ENCODE measurements at places on chromosomes 1 and 21. TPM values are rescaled to one million over a fixed set of nuclear protein-coding genes. Genes with fewer than 3 reads are reported as not detected.

Gene NENF
- 40.9 TPM for total RNA-seq

Gene KCNJ15
- 15.5 TPM for total RNA-seq

Gene HENMT1
- total RNA-seq, result 2.2 TPM

Gene S100A7A
- 24.6 TPM for total RNA-seq

Gene OXCT2
- 0.20 TPM for total RNA-seq

Gene NPHS2
- total RNA-seq, result not detected

Gene PLA2G5
- 0.52 TPM for total RNA-seq

Gene SH2D2A
- total RNA-seq, result 1.4 TPM

Gene MPL
- total RNA-seq, result 0.48 TPM

Gene SYT6
- not detected for total RNA-seq

Gene CD1E
- not detected for total RNA-seq

Gene OR2T6
- total RNA-seq, result not detected

Gene SORT1
- 60.6 TPM for total RNA-seq

GRCh38 chr1:59242370-59242769 lies 54.5 kb upstream of the FGGY start:
- ATAC-seq, result no peak

DNA sequence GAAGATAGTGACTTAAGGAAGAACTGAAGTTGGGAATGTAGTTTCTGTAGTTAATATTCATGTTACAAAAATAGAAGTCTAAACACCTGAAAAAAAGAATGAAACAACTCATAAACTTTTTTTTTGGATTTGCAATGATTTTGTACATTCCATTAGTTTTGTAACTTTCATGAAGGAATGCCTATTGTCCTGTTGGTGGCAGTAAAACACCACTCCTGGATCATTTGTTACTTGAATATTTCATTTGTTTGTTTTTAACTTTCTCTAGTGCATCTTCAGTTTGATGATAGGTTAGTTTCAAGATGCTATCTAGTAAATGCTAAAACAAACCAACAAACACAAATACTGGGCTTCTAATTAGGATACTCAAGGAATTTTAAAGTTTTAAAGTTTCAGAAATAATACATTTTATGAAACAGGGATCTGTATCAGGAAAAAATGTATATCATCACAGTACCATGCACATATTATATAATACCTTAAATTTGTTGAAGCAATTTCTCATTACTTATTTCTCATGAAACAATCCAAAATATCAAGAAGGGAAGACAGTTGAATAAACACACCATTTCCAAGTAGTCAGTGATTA lies 229.7 kb upstream of the CACYBP start:
- no peak for ATAC-seq

GRCh38 chr1:42753070-42753469 lies 13.0 kb upstream of the CLDN19 start:
- ATAC-seq, result no peak

GRCh38 chr1:176543360-176544129 lies 80.6 kb downstream of the PAPPA2 start:
- no peak for ATAC-seq

DNA sequence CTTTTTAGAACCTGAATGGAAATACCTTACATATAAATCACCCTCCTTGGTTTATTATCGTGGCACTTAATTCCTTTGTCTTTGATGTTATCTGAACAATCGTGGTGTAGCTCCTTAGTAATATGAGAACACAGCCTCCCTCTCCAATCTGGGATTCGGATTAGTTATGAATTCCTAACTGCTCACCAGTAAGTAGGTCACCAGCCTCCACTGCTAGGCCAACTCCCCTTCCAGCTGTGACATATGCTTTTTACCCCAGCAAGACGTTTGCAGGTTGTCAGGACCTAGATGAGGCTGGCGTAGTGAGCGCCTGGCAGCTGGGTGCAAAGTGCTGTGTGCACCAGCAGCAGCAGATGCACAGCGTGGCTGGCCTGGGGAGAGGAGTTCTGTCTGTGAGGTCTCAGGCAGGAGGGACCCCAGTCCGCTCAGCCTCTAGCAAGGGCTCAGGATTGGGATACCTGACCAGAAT lies 38.2 kb downstream of the NTPCR start:
- no peak for ATAC-seq

GRCh38 chr1:5811419-5811818 lies 180.8 kb downstream of the NPHP4 start:
- no peak for ATAC-seq

- ATAC-seq, result no peak
Measured at GRCh38 chr1:44670751-44671640, 3.3 kb downstream of the TMEM53 start.

GRCh38 chr1:177010211-177010825 lies 154.2 kb downstream of the ASTN1 start:
- ATAC-seq, result no peak

DNA sequence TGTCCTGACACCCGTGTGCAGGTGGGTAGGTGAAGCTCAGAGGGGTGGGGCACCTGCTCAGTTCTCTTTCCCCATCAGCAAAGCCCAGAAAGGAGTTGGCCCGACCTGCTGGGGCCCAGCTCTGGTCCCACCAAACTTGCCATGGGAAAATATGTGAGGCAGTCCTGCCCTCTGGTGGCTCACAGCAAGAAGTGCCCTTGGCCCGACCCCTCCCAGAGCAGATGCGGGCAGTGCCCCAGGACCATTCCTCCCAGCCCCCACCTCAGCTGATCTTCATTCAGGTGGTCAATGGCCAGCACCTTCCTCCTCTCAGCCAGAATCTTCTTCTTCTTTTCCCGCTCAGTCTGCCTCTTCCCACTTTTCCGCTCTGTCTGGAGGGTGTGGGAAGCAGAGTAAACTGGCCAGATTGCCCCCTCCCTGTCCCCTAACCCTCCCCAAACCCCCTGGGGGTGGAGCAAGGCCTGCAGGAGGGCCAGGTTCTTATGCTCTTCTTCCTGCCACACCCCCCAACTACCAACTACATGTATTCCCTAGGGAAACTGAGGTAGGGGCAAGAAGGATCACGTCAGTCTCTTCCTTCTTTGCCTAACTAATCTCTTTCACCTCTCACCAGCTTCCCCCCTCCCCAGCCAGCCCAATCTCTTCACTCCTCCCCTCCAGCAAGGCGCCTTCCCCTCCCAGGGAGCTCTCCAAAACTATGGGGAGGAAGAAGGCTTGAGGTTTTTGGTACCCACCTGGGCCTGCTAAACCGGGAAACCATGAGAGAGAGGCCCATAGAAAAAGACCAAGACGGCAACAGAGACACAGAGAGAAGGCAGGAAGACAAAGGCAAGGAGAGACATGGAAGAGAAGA lies 15.6 kb downstream of the TNNT2 start:
- ATAC-seq, result peak; percentile 74

DNA sequence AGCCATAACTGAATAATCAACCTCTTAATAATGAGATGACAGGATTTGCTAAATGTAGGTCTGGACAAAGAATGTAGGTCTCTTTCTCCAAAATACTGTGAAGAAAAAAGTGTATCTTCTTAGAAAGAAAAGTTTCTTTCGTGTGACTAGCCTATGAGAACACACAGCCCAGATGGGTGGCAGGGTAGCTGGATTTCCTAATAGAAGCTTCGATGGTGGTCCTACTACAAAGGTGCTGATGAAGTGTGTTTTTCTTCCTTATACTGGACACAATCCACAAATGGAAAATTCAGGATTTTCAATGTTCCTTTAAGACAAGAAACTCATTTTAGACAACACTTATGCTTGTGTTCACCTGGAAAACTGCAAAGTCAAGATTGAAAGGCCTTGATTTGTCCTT lies 90.2 kb upstream of the ZNHIT6 start:
- ATAC-seq, result no peak

GRCh38 chr21:43981151-43981870 lies 30.8 kb upstream of the TRAPPC10 start:
- ATAC-seq, result peak; percentile 5

- ATAC-seq, result no peak
Measured at GRCh38 chr1:232111611-232112010, 485.0 kb downstream of the DISC1 start.

GRCh38 chr1:150262388-150263320 lies 5.1 kb downstream of the CA14 start:
- peak; percentile 35 for ATAC-seq

- peak; percentile 29 for ATAC-seq
Measured at GRCh38 chr21:33968080-33968994, 52.7 kb upstream of the ATP5PO start.

- no peak for ATAC-seq
Measured at GRCh38 chr1:109255097-109255651, 5.8 kb downstream of the CELSR2 start.

- no peak for ATAC-seq
Measured at GRCh38 chr1:27598295-27598687, 5.7 kb downstream of the AHDC1 start.

GRCh38 chr1:60832367-60832766 lies 250.0 kb upstream of the NFIA start:
- ATAC-seq, result no peak

DNA sequence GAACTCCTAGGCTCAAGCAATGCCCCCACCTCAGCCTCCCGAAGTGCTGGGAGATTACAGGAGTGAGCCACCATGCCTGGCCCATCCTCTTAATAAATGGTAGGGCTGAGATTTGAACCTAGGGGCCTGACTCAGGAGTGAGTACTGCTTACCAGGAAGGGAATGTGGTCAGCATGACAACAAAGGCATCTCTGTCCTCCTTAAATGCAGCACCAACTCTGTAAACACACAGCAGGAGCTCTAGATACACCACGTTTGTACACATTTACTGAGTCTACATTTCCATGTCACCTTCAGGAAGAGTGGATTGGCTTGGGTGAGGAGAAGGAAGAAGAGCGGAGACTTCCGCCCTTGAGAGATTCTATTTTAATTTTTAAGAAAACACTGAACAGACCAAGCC lies 38.5 kb downstream of the HIVEP3 start:
- ATAC-seq, result no peak

DNA sequence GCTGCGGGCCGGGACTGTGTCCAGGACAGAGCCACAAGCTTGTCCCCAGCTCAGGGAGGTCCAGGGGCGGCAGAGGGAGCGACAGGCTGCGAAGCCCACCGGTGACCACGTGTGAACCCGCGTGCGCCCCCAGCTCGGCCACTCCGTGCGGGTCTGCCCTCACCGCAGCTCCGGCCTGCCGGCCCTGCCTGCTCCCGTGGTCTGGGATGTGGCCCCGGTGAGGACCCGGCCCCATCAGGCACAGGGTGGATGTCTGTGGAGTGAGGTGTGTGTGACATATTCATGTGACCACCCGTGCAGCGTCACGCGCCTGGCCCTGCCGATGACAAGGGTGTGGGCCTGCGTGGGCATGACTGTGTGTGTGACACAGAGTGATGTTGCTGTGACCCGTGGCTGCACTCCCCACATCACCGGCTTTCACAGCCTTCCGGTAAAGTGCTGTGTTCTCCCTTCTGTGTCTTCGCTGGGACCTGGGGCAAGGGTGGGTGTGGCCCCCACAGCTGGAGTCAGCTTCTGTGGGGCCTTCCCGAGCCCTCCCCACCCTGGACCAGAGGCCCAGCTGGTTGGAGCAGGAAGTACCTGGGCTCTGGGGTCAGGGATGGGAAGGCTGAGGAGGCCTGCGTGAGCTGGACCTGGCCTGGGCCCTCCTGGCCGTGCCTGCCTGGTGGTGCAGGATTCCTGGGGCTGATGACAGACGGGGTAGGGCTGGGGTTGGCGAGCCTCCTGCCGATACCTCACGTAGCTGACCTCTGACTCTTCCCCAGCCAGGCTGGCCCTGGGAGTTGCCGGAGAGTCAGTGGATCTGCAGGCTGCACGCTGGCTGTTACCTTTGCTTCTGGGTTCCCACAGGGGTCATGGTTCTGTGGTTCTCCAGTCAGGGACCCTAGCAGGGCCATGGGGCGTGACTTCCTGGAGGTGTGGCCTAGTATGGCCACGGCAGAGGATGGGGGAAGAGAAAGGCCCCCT lies 4.1 kb downstream of the RNF223 start:
- ATAC-seq, result peak; percentile 42

GRCh38 chr1:30032302-30032701 lies 691.1 kb downstream of the MATN1 start:
- no peak for ATAC-seq

DNA sequence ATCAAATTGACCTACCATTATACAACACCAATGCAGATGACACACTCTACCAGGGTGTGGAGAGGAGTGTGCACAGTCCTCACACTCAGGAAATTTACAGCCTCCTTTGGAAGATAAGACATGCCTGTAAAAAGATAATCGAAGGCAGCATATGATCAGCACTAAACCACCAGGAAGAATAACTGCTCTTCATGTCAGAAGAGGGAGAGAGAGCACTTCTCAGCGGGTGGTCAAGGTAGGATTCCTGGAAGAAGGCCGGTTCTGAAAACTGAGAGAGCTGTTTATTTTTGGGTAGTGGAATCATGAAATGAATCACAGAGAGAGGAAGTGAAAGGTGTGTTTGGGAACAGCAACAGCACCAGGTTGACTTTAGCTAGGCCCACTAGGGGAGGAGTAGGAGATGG lies 14.0 kb upstream of the ZNF697 start:
- no peak for ATAC-seq

DNA sequence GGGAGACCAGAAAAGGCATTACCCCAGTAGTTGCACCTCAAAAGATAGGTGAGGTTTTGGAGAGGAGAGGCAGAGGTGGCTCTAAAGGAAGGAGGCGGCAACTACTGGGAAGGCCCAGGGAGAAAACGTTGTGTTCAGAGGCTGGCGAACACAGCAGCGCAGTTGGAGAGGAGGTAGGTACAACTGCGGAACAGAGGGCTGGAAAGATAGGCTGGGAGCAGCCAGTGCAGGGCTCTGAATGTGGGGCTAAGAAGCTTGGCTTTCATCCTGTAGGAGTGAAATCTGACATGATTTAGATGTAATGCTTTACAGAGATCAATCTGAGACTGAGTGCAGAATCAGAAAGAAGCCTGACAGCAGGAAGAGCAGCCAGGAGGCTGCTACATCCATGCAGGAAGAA lies 13.0 kb downstream of the RIMS3 start:
- no peak for ATAC-seq

DNA sequence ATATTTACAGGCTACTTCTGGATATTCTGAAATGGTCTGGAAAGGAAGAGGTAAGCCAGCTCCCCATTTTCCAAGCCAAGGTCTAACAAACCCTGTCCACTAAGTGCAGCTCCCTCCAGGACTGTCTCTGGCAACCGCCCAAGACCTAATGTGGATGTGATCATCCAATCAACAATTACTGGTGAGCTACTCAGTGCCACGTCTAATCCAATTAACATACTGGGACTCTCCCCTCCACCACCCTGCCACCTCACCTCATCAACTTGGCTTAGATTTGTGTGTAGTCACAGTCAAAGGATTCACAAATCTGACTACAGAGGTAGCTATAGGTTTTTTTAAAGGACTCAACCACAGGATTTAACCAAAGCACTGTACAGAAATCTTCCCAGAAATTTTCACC lies 25.4 kb upstream of the S100A7 start:
- ATAC-seq, result peak; percentile 70

GRCh38 chr1:32782086-32782485 lies 35.1 kb downstream of the YARS1 start:
- ATAC-seq, result no peak

- ATAC-seq, result no peak
Measured at GRCh38 chr1:42904434-42904833, 54.2 kb downstream of the SLC2A1 start.

GRCh38 chr1:206635080-206635977 lies at the start of gene DYRK3:
Gene DYRK3, plus strand, starts transcription at chr1:206635536. Its CDS starts 168 bp downstream, at chr1:206635704.
- peak; percentile 99 for ATAC-seq
